ENCODE measurements at places on chromosomes 5 and 9.

- no peak for DNase-seq
Observed at GRCh38 chr9:135792268-135793128, 90.5 kb downstream of the KCNT1 start.

GRCh38 chr5:170741801-170742200, 41.7 kb upstream of the GABRP start:
- no peak for DNase-seq

DNA sequence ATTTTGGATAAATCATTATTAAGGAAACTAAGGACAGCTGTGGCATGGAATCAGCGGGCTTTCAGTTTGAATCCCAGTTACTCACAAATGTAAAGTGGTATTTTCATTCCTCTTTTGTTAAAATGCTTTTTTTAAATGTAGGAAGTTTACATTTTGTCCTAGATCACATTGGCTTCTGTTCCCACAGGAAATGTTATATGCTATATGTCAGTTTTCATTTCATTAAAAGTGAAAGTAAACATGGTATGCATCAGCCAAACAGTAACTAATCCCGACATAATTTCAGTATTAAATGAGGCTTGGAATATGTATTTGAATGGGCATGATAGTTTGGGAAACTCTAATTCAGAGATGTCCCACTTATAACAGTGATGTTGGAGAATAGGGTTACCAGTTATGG, 18.6 kb upstream of the SMIM15 start:
- no peak for DNase-seq

DNA sequence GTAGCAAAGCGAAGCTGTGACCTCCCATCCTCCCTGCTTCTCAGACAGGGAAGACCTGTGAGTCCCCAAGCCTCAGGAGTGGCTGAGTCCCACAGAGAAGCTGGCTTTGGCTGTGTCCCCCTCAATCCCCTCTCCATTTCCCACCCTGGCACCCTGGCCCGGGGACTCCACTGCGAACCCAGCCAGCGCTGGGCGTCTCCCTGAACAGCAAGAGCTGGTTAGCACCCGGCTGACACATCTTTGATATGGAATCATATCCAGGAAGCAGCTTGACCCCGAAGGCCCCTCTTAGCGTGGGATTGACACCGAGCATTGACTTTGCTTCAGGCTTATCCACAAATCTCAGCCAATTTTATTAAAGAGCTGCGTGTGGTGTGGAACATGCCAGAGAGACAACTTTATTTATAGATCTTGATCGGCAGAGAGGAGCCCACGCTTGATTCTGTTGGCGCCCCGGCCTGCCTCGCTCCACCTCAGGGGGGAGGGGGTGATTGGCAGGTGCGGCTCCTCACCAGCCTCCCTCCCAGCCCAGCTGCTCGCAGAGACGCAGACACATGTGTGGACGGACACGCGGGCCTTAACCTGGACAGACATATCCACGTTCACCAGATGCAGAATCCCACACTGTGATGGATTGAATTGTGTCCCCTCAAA, 120.7 kb upstream of the MVB12B start:
- DNase-seq = no peak

GRCh38 chr5:150642567-150642927, 2.1 kb downstream of the SYNPO start:
- DNase-seq = no peak

GRCh38 chr5:169566202-169566601, 17.4 kb upstream of the SPDL1 start:
- no peak for DNase-seq
